ENCODE measurements at places on chromosomes 16 and 17.

DNA sequence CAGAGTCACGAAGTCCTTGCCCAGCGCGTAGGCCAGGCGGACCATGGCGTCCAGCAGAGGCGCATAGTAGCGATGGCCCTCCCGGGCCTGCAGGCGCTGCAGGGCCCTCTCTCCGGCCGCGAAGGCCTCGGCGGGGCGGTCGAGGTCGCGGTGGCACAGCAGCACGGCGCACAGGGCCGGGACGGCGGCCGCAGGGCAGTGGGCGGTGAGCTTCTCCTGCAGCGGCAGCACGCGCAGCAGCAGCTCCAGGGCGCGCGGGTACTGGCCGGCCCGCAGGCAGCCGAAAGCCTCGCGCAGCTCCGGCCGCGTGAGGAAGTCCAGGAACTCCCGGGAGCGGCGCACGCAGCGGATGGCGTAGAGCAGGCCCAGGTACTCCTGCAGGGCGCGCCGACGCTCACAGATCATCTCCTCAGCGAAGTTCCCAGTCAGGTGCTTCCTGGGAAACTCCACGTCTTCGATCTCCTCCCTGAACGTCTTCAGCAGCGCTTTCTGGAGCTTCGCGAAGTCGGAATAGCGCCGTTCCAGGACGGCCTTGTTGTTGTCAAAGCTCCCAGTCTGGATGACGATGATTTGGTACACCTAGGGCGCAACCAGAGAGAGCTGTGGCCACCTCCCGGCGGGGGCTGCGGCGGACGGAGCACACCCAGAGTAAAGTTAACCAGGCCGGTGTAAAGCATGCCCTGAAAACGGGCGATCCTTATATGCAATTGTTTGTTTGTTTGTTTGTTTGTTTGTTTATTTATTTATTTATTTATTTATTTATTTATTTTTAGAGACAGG lies 7.4 kb downstream of the SNX20 start:
- no peak for DNase-seq

DNA sequence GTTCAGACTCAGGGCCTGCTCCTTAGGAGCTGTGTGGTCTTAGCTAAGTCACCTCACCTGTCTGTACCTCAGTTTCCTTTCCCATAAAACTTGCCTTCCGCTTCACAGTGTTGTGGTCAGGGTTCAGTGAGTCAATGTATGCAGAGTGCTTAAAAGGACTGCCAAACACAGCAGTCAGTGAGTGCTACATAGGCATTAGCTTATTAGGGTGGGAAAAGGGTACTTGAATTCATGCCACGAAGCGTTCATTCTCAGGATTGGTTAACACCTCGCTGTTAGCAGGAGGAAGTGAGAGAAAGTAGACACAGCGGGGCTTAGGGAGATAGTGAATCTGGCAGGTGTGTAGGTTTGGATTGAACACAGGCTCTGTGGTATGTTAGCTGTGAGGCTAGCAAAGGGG lies 155.2 kb downstream of the SHISA9 start:
- DNase-seq, result no peak

GRCh38 chr17:7889166-7889955 lies 772 bp downstream of the CHD3 start:
- peak; percentile 92 for DNase-seq

GRCh38 chr16:55478827-55479429 lies at the start of gene MMP2:
Gene MMP2 (plus strand): TSS chr16:55479198. CDS start chr16:55479480, 282 bp downstream.
- DNase-seq, result no peak
